ENCODE measurements at places on chromosomes 4 and X.
A peak's percentile ranks its signal among the peaks of the same experiment; 100 is the strongest.

DNA sequence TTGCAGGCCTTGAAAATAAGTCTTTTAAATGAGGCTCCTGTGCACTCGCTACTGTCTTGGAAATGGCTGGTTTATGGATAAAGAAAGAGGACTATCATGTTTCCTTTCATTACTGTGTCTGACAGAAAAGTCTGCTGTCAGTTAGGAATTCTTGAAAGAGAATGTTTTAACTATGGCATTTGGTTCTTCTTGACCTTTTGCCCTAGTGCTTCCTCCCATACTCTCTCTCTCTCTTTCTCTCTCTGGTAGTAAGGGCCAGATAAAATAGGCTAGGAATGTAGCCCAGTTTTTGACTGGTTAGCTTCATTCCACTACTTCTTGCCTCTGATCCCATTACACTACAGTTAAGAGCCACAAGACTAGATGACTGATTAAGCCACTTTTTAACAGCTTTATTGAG, 29.8 kb downstream of the YY2 start:
- no peak for DNase-seq

DNA sequence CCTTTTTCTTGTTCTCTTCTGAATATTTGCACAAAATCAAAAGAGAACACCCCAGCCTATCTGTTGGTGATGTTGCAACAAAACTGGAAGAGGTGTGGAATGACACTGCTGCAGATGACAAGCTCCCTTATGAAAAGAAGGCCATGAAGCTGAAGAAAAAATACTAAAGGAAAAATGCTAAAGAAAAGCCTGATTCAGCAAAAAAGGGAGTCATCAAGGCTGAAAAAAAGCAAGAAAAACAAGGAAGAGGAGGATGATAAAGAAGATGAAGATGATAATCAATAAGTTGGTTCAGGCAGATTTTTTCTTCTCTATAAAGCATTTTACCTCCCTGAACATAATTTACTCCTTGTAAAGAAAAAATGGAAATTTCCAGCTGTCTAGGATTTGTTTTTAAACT, 1538.8 kb downstream of the RPA4 start:
- no peak for DNase-seq

DNA sequence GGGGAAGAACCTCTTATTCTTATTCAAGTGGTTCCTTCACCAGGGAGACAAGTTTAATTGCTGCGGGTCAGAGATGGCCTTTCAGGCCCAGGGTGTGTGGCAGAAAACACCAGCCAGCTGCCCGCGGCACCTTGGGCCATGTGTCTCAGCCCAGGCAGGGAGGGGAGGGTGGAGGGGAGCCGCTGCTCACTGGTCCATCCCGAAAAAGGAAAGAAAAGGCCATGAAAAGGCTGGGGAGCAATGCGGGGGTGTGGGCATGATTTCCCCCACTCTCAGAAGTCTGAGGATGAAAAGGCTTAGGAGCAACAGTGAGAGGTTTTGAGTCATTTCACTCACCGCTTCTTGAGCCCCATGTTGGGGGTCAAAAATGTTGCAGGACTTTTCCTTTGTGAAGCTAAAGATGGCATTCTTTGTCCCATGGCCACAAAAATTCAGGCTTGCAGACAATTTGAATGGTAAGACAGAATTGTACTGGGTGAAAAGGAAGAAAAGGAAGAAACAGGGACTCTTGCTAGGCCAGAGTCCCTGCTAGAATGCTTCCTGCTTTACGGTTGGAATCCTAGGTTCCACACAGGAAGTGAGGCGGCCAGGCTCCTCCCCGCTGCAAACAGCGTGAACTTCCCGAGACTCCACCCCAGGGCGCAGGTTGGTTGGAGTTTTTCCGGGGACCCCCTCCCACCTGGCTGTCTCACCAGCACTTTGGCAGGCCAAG, 17.4 kb upstream of the FAM47E start:
- no peak for DNase-seq

- DNase-seq: no peak
Observed at GRCh38 chr4:71185037-71185436, 153.8 kb upstream of the SLC4A4 start.

- no peak for DNase-seq
Observed at GRCh38 chr4:184190711-184191110, 27.0 kb downstream of the ENPP6 start.

- DNase-seq: no peak
Observed at GRCh38 chr4:3485011-3485791, 22.1 kb downstream of the DOK7 start.

DNA sequence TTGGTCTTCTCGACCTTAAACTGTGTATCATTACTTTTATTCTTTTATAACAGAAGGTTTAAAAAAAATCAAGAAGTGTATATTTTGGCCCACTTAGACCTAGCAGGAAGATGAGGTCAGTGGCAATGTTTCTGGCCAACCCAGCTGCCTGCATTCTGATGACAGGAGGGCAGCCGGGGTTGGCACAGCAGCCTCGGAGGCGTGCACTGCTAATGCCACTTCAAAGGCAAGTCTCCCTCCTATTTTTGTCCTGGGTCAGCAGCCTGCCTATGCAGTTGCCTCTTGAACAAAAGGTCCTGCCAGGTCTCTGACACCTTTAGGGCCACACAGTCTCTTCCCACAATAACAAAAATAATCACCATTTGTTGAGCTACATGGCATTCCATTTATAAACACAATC, 89.4 kb upstream of the MYOZ2 start:
- no peak for DNase-seq

DNA sequence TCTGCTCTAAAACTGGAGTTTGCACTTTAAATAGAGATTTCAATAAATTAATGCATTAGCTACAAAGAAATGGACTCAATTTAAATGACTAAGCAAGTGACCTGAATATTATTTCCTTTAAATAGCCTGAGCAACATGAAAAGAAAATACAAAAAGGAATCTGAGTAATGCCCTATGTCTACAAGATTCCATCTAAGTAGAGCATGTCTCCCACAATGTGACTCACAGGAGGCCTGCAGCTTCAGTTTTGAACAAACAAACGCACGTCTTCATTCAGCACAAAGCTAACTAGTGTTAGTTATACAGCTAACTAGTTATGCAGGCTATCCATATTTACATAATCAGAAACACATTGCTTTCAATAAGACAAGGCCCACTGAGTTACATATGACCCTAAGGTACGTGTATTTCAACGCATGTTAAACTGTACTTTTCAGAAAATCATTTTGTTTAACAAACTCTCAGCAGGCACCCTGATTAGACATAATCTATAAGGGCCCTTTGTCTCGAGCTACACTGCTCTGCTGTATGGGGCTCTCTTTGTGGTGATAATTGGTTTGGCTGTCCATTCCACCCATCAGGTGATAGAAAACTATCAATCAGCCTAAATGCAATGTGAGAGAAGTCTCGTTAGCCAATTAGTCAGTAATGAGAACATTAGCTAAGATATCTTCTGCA, 116.5 kb downstream of the MAML3 start:
- DNase-seq: no peak

DNA sequence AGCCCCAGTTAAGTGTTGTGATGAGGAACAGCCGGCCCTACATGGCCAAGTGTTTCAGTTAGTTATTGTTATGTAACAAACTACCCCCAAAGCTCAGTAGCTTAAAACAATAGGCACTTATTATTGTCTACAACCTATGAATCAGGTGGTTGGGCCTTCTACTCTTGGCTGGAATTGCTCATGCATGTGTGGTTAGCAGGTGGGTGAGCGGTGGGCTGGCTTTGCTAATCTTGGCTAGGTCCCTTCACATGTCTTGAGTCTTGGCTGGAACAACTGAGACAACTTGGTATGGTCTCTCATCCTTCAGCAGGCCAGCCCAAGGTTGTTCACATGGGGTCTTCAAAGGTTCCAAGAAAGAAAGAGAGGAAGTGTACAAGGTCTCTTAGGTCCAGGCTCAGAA, 54.5 kb upstream of the CHRNA9 start:
- no peak for DNase-seq

GRCh38 chr4:88320780-88321373, 36.5 kb upstream of the PPM1K start:
- no peak for DNase-seq

GRCh38 chr4:10784621-10785020, 100.1 kb upstream of the CLNK start:
- no peak for DNase-seq

GRCh38 chrX:36986231-36986630, 21.9 kb upstream of the FAM47C start:
- no peak for DNase-seq

DNA sequence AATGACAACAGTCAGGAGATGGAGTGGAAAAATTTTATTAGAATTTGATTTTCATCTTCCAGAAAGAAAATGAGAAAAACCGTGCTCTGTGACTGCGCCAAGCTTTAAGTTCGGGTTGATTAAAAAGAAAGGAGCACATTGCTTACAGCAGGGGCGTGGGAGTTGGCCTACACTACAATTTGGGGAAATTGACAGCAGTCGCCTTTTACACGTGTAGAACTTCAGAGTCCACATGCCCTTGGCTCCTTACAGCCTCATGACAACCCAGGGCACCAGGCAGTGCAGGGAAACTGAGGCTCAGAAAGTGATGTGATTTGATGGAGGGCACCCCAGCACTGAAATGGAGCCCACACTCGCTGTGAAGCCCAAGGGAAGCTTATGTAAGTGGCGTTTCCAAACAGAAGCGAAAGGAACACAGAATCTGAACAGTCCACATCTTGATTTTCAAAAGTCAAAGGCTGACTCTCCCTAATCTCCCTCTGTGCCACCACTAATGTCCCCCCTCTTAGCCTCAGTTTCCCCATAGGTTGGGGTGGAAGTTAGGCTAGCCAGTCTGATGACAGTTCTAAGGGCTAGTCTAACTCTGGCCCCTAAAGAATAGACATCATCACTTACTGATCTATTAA, 5.5 kb downstream of the PPP2R2C start:
- DNase-seq: no peak

- DNase-seq: no peak
Observed at GRCh38 chr4:184957446-184958115, 60.7 kb upstream of the HELT start.

DNA sequence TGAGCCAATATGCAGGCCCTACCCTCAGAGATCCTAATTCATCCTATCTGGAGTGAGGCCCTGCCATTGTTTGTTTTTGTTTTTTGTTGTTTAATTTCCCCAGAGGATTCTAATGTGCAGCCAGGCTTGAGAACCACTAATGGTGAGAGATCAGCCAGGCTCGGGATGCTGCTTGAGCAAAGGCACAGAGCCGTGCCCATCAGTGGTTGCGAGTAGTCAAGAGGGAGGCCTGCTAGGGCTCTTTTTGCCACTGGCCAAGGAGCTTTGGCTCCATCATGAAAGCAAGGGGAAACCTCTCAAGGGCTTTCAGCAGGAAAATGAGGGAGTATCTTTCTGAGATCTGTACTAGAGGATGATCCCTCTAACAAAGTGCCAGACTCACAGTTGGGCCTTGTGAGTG, 2.7 kb downstream of the TCEANC start:
- no peak for DNase-seq

DNA sequence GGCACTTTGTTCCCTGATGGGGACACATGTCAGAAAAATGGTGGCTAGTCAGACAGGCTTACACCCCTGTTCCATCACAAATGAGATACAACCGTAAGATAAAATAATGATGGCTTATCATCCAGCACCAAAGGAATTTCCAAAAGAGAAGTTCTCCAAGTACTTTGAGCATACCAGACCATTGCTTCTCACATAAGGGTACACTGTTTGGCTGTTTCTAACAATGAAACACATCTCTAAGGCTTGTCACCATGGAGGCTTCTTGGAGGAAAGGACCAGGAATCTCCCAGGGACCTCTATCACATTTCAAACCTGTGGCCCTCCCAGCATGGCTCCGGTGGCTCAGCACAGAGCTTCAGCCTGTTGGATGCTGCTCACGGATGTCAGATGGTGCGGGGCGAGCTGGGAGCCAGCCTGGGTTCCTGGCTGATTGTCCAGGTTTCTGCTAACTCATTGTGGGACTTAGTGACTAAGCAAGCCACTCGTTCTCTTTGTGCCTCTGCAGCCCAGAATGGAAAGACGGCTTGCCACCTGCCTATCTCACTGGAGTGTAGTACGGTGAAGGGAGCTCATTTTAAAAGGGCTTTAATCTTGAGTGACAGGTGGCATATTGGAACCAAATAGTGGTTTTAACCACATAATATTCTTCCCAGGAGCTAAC, 54.5 kb downstream of the FHDC1 start:
- DNase-seq: peak; percentile 75

DNA sequence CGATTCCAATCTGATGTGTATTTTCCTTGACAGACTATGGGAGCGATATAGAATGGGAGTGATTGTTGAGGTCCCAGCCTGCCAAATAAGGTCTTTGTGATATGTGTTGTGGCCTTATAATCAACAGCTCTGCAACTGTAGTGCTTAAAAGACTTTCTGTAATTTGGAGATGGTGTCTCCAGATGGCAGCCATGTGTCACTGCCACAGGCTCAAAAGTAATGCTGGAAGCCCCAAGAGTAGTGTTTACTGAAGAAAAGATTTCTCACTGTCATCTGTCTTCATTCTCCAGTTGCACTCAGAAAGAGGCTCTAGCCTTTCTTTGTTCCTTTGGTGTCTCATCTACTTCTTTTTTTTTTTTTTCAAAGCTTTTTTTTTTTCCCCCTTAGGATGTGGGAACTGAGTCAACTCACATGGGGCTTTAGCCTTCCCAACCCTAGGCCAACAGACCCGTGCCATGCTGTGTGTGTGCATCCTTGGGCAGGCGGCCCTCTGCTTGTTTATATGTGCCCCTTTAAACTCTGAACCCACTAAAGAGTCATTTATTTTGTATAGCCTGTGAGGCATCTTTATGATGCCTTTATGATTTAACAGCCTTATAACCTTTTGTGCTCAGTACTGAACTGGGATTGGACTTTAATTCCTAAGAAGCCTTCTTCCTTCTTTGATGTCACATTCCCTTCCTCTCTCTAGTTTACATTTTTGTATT, 15.6 kb downstream of the SRPX2 start:
- DNase-seq: no peak
